ENCODE measurements at places on chromosomes 1 and 21.

- no peak for DNase-seq
These were observed 25.2 kb downstream of the IL12RB2 start for GRCh38 chr1:67332653-67333529.

- peak; percentile 62 for DNase-seq
These were observed 2.5 kb downstream of the ATP1B1 start for GRCh38 chr1:169108863-169109560.

DNA sequence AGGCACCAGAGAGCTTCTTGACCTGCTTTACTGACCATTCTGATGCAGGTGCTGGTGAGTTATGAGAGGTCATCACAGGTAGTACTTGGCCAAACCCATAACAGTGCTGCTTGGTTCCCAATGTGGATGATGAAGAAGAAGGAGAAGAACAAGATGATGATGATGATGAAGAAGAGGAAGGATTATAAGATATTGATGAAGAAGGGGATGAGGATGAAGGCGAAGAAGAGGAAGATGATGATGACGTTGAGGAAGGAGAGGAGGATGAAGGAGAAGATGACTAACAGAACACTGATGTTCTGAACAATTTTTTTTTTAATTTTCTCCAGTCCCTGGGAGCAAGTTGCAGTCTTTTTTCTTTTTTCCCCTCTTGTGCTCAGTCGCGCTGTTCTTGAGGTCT lies 23.9 kb upstream of the SLAMF1 start:
- no peak for DNase-seq

DNA sequence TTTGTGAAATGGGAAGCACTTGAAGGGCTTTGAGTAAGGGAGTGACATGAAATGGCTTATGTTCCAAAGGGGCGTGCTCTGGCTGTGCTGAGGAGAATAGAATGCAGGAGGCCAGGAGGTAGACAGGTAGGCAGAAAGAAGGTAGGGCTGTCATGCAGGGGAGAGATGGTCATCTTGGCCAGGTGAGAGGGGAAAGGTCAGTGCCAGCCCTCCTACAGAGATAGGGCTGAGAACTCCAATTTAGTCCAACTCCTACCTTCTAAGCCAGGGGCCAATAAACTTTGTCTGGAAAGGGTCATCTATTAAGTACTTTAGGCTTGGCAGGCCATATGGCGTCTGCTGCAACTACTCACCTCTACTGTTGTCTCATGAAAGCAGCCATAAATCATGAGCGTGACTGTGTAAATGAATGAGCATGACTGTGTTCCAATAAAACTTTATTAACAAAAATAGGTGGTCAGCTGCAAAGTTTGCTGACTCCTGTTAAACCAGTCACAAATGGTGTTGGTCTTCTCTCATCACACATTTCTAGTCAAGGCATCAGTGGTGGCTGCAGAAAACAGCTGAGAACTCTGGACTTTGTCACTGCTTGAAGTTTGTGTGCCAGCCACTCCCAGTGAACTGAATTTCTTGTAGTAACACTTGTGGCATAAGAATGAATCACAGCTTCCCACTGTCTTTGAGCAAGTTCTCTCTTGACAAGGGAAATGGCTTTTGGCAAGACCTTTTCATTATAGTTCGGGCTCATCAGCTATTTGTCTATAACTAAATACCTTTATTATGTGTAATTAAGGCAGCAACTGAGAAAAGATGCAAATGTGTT lies 32.0 kb upstream of the CD2 start:
- no peak for DNase-seq

GRCh38 chr1:84492726-84493125 lies 13.5 kb upstream of the SPATA1 start:
- DNase-seq: no peak

GRCh38 chr1:37958690-37959089 lies 11.8 kb upstream of the INPP5B start:
- no peak for DNase-seq

GRCh38 chr1:245056913-245057312 lies 97.9 kb upstream of the KIF26B start:
- no peak for DNase-seq

GRCh38 chr1:245698116-245698515 lies 543.3 kb downstream of the KIF26B start:
- no peak for DNase-seq

DNA sequence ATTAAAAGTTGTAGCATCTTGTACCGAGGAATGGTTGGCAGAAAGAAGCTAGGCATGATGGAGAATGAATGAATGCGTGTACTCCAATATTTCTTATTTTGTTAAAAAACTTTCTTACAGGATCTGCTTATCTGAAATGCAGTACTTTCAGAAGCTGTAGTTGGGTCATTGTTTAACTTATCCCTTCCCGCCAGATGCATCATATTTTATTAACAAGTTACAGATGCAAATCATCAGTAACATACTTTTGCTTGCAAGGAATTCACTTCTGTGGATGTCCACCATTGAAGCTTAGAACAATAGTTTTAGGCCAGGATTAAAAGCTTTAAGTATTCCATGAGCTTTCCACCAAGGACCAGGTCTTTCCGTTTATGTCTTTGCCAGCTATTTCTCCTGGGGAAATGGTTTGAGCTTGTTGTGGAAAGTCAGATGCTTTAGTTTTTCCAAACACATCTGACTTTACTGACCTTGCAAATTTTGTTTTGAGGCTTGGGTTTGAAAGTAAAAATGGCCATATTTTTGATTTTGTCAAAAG lies 65.4 kb downstream of the PATJ start:
- DNase-seq: no peak

- no peak for DNase-seq
These were observed 4.1 kb upstream of the REG4 start for GRCh38 chr1:119815361-119815760.

DNA sequence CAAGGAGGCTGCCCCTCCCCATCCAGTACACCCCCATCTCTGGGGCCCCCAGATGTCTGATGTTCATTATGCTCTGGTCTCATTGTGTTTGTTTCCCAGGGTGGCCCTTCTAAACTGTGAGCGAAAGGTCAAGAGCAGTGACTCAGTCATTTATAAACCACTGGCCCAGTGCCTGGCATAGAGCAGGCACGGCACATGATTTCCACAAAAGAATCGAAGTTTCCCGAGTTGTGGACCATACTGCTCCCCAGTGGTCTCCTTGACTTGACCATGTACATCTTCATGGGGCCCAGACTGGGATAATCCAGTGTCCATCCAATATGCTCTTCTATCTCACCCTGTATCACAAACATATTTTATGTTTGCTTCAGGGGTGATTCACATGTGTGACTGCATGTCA lies 153.3 kb downstream of the NR5A2 start:
- DNase-seq: no peak

DNA sequence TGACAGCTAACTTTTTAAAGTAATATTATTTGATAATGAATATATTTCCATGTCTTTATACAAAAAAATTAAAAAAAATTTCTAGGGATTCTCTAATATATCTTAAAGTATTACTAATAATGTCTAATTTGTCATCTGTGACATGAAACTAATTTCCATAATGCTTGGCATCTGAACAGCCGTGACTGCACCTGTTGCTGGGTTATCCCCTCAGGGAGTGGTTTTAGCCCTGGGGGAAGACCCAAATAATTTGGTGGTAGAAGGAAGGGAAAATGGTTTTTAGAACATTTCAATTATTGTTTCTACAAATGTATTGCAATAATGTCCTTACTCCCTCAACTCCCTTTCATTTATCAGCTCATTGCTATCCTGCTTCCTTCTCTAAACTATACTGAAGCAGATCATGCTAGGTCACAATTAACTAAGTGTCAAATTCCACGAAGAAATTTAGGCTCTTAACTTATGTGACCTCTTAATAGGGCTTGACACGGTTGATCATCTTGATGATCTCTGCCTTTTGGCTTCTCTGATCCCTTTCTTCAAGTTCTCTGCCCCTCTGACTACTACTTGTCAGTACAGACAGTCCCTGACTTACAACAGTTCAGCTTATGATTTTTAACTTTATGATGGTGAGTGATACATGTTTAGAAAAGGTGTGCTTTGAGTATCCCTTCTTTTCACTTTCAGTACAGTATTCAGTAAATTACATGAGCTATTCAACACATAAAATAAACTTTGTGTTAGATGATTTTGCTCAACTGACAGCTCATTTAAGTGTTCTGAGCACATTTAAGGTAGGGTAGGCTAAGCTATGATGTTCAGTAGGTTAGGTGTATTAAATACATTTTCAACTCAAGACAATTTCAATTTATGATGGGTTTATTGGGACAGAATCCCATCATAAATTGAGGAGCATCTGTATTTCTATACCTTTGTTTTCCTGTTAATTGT lies 26.4 kb upstream of the DPH5 start:
- DNase-seq: no peak

- DNase-seq: peak; percentile 49
These were observed 320.9 kb downstream of the ASTN1 start for GRCh38 chr1:176843352-176844297.

DNA sequence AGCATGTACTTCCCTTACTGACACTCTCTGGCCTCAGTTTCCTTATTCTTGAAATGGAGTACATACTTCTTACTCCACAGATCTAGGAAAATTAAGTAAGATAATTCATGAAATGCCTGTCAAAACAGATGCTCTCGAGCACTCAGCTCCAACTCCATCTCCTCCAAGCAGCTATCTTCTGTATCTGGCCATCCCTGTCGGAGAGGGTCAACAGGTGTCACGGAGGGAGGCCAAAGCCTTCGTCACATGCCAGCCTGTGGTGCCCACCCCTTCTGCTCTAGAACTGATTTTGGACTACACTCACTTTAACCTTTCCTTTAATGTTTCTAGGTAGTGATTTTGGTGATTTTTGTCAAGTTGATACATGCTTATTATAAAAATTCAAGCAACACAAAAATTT lies 18.8 kb upstream of the PKP1 start:
- DNase-seq: no peak

GRCh38 chr1:74861867-74862266 lies 128.9 kb downstream of the TYW3 start:
- no peak for DNase-seq

DNA sequence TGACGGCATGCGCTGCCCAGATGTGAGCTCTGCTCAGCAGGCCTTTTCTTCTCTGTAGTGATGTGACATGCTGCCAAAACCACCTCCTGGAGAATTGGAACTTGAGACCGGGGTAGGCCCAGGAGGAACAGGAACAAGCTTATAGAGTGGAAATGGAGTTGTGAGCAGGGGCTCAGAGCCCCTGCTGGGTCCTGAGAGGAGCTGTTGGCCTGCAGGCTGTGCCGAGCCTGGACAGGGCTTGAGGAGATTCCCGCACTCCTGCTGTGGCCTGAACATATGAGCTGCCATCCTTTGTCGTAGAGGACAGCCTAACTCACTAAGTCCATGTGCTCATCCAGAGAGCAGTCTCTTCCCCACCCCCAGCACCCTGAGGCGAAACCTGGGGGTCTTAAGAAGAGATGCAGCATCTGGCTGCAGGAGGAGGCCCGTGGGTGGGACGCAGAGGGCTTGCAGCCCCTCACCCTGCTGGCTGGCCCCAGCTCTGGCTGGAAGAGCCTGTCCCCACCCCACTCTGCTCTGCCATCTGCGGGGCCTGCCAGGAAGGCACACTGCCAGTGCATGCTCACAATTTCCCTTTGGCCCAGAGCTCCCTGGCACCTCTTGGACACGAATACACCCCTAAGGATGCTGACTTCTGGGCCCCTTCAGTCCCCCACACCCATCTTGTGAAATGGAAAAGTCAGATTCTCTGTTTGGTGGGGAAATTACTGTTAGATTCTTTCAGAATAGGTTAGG lies 42.5 kb downstream of the PTPRF start:
- peak; percentile 57 for DNase-seq

- DNase-seq: peak; percentile 12
These were observed 216.1 kb downstream of the DUSP10 start for GRCh38 chr1:221525749-221526148.

DNA sequence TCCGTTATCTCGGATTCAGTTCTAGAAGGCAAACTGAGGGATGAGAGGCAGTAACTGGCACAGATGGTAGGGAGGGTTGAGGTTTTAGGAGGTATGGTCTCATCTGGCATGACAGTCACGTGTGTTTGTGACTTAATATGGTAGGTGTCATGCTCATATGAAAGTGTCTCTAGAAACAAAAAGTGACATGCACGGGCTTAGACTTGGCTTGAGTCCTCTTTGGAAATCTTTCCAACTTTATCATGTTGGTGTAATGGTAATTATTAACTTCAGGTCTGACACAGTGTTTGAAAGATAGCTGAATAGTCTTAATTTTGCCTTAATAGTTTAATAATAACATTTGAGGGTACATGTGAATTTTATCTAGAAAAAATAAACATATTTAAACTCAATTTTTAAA lies 218.1 kb downstream of the FMN2 start:
- DNase-seq: no peak

- no peak for DNase-seq
These were observed 1.1 kb downstream of the C2CD2 start for GRCh38 chr21:41952568-41953248.

DNA sequence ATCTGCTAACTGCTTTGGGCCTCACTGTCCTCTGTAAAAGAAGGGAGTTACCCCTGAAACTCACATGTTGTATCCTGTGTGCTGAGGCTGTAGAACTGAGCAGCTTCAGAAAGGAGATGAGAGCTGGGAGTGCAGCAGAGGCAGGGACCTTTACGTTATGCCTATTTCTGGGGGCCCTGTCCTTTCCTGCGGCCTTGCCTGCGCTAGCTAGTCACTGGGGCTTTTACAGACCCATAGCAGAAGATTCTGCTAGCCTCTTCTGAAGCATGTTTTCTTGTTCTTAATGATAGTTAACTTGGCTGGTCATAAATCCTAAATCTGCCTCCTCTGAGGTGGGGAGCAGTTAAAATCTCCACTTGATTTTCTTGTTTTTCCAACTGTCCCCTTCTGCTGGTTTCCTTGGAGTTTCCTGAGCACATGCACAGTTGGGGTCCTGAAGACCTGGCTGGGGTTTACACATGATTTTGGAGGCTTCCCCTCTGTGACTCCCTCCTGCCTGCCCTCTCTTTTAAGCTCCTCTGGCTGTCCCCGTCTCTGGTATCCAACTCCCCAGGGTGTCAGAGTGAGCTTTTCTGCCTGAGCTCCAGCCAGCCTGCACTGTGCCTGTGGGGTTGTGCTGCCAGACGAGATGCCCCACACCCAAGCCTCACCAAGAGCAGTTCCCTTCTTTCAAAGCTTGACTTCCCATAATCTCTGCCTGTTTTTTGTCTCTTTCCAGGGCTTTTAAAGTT lies 76.6 kb downstream of the NOS1AP start:
- DNase-seq: no peak

- no peak for DNase-seq
These were observed 348.2 kb downstream of the MATN1 start for GRCh38 chr1:30375156-30375555.
